HFFc6 (cell line): ENCODE measurements at places on chromosomes 1 and 21. TPM values are rescaled to one million over a fixed set of nuclear protein-coding genes. Genes with fewer than 3 reads are reported as not detected.

PBX1 gene
- 33.4 to 42.3 TPM (median 36.9 TPM) in 3 replicates for total RNA-seq

HAX1 gene
- total RNA-seq, result 105 to 119 TPM (median 115 TPM) in 3 replicates

SPRR4 gene
- not detected in 3 replicates for total RNA-seq

SPATC1L gene
- total RNA-seq, result 12.4 to 14.0 TPM (median 12.7 TPM) in 3 replicates

KRTAP20-2 gene
- total RNA-seq, result not detected in 2 replicates

C1orf87 gene
- not detected in 2 replicates for total RNA-seq

AQP10 gene
- not detected in 3 replicates for total RNA-seq

ASPM gene
- total RNA-seq, result 19.3 and 40.0 TPM in 2 replicates

TRIM17 gene
- 0.23 TPM in 1 of 2 replicates, not detected in the other for total RNA-seq

PRXL2B gene
- 29.6 and 38.9 TPM in 2 replicates for total RNA-seq

FASLG gene
- total RNA-seq, result not detected in 2 replicates

SPRR1B gene
- total RNA-seq, result not detected in 2 replicates

TSTD1 gene
- total RNA-seq, result not detected in 3 replicates

MMP23B gene
- 2.3 to 5.0 TPM (median 2.7 TPM) in 3 replicates for total RNA-seq

SHISA4 gene
- total RNA-seq, result 29.8 to 42.9 TPM (median 35.5 TPM) in 3 replicates

NPR1 gene
- not detected in 3 replicates for total RNA-seq

MYCL gene
- total RNA-seq, result 0.22 to 0.35 TPM (median 0.26 TPM) in 3 replicates

PYGO2 gene
- total RNA-seq, result 19.0 to 21.3 TPM (median 19.9 TPM) in 3 replicates

CCDC27 gene
- not detected in 3 replicates for total RNA-seq

DIO1 gene
- total RNA-seq, result not detected in 3 replicates

SLC1A7 gene
- 0.09 TPM in 1 of 3 replicates, not detected in the others for total RNA-seq

C1orf115 gene
- 0.11 to 0.61 TPM (median 0.37 TPM) in 3 replicates for total RNA-seq

KCNJ9 gene
- total RNA-seq, result not detected in 3 replicates

ZNF695 gene
- 1.3 and 2.7 TPM in 2 replicates for total RNA-seq

CFAP107 gene
- not detected in 3 replicates for total RNA-seq

COL24A1 gene
- total RNA-seq, result 0.98 to 2.4 TPM (median 2.4 TPM) in 3 replicates

VAV3 gene
- total RNA-seq, result not detected in 2 replicates
